ENCODE measurements at places on chromosomes 6 and 20. TPM values are rescaled to one million over a fixed set of nuclear protein-coding genes. Genes with fewer than 3 reads are reported as not detected.

FAM135A gene
- 14.1 TPM for total RNA-seq

DEFB116 gene
- not detected for total RNA-seq

SIRPD gene
- not detected for total RNA-seq

OPRL1 gene
- 0.27 TPM for total RNA-seq

TINAG gene
- 0.15 TPM for total RNA-seq

ZBTB2 gene
- 5.2 TPM for total RNA-seq

BCLAF1 gene
- 67.0 TPM for total RNA-seq

SS18L1 gene
- 10.7 TPM for total RNA-seq

SLC17A9 gene
- total RNA-seq: 1.5 TPM

C6orf47 gene
- 18.6 TPM for total RNA-seq

RCAN2 gene
- 254 TPM for total RNA-seq

CSE1L gene
- 40.0 TPM for total RNA-seq

FAM217A gene
- not detected for total RNA-seq

CST2 gene
- not detected for total RNA-seq

SIRT5 gene
- total RNA-seq: 59.3 TPM

PGC gene
- total RNA-seq: not detected

ZNF334 gene
- total RNA-seq: 0.52 TPM

SLC4A11 gene
- total RNA-seq: 0.82 TPM

ADGRB3 gene
- total RNA-seq: 0.89 TPM

C6orf141 gene
- 0.32 TPM for total RNA-seq

COL11A2 gene
- total RNA-seq: 1.9 TPM

EYA2 gene
- 1.4 TPM for total RNA-seq

CYP21A2 gene
- 0.52 TPM for total RNA-seq

OR2H2 gene
- total RNA-seq: not detected

PTK6 gene
- not detected for total RNA-seq

TTK gene
- total RNA-seq: 0.32 TPM

SMIM28 gene
- total RNA-seq: not detected

COL9A3 gene
- 2.9 TPM for total RNA-seq

BCAS4 gene
- 3.2 TPM for total RNA-seq

SCUBE3 gene
- total RNA-seq: 3.5 TPM

B3GALT4 gene
- 6.9 TPM for total RNA-seq

RIN2 gene
- total RNA-seq: 64.0 TPM

SMOC2 gene
- total RNA-seq: 18.7 TPM

SLPI gene
- total RNA-seq: 21.9 TPM

SLC22A7 gene
- total RNA-seq: not detected

WTAP gene
- 46.4 TPM for total RNA-seq

BPIFB1 gene
- not detected for total RNA-seq

AKAP12 gene
- 15.1 TPM for total RNA-seq

PTCHD4 gene
- total RNA-seq: 0.79 TPM

SSTR4 gene
- total RNA-seq: not detected

PSORS1C1 gene
- 1.5 TPM for total RNA-seq

LTA gene
- total RNA-seq: not detected

TGM2 gene
- 473 TPM for total RNA-seq

EEF1A2 gene
- 1,346 TPM for total RNA-seq

EFCAB8 gene
- not detected for total RNA-seq

LY86 gene
- total RNA-seq: 1.1 TPM

PLA2G7 gene
- total RNA-seq: 0.15 TPM

FILIP1 gene
- 156 TPM for total RNA-seq

FLRT3 gene
- total RNA-seq: 1.0 TPM

EYS gene
- not detected for total RNA-seq
